ENCODE measurements at places on chromosomes 1 and 21.

GRCh38 chr1:84103197-84103992, 40.7 kb upstream of the PRKACB start:
- peak; percentile 61 for DNase-seq

GRCh38 chr1:106975944-106976343, 80.5 kb upstream of the PRMT6 start:
- DNase-seq = no peak

DNA sequence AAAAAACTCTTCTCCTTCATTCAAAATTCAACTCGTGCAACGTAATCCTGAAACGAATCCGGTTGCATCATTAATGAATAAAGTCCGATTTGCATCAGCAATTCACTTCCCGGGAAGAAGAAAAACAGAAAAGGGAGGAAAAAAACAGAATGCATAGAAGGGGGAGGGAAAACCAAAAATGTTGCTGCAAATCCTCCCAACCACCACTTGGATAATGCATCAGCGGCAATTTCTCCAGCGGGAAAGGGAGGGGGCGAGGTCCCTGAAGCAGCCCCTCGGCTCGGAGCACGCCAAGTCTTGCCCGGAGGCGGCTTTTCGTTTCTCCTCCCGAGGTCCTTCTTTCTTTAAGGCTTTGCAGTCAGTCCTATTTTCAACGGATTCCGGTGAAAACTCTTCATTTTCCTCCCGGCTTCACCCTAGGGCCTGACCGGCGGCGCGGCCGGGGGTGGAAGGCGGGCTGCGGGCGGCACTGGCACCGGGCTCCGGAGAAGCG, 723 bp downstream of the CDC42BPA start:
- peak; percentile 51 for DNase-seq

- DNase-seq = no peak
These were observed 12.2 kb upstream of the SLC6A9 start for GRCh38 chr1:44043176-44044070.

DNA sequence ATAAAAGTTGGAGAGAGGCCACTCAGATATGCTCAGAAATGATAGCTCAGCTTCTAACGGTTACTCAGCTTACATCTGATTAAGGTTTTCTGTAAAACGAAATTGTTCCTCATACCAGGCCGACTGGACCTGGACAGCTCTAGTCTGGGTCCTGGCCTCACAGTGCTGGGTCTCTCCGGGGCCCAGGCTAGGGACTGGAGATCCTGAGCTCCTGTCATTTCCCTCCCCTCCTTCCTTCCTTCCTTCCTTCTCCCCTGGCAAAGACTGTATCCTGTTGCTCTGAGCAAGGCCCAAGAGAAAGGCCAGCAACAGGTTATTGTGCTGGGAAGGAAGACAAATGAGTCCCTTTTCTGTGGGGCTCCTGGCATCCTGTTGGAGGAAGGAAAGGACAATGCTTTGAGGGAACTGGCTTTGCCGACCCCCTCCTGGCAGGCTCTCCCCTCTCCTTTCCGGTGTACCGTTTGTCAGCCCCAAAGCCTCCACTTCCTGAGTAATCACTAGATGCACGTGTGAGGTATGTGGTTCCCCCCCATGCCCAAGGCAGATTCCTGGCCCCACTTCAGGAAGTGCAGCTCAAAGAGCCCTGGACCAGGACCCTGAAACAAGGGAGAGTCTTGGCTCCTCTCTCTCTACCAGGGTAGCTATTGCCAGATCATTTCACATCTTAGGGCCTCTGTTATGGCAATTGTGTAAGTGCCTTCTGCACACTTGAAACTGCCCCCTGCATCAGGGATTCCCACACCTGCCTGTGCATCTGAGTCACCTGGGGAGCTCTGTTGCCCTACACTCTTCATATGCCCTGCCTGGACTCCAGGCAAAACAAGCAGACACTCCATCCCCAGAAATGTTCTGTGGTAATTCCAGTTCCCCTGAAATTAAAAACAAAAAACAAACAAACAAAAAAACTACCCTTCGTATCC, 212.7 kb upstream of the FGGY start:
- DNase-seq = peak; percentile 62

- peak; percentile 48 for DNase-seq
These were observed 383.3 kb downstream of the HHAT start for GRCh38 chr1:210711825-210712612.

Data from heart left ventricle (tissue), 16 donors.